ENCODE measurements at places on chromosomes 1 and 21.

- no peak for DNase-seq
Measured at GRCh38 chr1:30325999-30326398, 397.4 kb downstream of the MATN1 start.

DNA sequence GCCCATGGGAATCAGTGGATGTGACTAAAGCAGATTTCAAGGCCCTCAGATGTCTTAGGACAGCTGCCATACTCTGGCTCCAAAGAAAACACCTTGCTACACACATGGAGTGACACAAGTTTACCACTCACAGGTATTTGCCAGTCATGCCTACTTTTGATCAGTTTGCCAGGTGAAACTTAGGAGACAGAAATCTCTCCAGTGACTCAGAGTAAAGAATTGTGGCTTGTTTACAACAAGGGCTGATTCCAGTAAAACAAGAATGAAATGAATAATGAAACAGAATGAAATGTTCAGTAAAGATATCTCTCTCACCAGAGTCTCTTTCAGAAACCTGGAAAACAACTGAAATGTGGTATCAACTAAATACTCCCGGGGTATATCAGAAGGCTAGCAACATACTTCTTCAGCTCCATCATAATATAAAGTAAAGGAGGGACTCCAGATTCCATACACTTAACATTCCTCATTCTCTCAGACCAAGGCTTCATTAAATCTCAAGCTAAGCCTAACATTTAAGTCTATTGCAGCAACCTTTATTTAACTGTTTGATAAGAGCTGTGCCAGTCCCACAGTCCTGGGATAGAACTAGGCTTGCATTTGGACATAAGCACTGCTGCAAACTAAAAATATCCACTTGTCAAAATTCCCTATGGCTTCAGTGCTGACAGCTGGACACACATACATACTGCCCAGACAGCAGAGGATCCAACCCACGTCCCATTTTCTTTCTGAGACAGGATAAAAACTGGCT lies 143.3 kb downstream of the SIPA1L2 start:
- DNase-seq, result no peak

DNA sequence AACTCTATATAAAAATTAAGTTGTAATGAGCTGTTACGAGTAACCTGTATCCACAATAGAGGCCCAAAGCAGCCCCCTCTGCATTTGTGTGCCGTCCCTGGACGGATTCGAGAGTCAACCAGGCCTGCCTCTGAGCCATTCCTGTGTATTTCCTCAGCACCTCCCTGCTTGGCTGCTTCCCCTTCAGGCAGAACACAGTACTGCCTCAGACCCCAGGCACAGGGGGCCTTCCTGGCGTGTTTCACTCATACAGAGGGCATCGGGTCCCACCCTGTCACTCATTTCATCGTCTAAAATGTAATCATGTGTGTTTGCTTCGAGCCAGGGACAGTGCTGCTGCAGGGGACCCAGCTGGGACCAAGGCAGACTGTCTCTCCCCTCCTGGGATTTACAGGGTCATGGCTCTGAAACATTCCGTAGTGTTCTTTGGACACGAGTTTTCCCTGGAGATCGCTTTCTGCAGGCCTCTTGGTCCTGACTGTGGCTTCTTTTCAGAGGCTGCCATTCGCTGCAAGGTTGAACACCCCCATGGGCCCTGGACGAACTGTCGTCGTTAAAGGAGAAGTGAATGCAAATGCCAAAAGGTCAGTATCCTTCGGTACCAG lies 19.4 kb downstream of the LGALS8 start:
- no peak for DNase-seq

DNA sequence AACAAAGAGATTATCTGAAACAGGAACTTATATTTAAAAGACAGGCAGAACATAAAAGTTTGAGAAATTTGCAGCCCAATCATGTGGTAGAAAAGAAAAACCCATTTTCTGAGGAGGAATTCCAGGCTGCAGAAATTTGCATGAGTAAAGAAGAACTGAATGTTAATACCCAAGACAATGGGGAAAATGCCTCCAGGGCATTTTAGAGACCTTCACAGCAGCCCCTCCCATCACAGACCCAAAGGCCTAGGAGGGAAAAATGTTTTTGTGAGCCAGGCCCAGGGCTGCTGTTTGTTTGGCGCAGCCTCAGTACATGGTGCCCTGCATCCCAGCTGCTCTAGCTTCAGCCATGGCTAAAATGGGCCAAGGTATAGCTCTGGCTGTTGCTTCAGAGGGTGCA lies 554.3 kb upstream of the CHRM3 start:
- no peak for DNase-seq

GRCh38 chr1:54246116-54246721 lies 46.3 kb downstream of the MRPL37 start:
- no peak for DNase-seq

- no peak for DNase-seq
Measured at GRCh38 chr1:158992787-158993312, 16.9 kb upstream of the IFI16 start.

- DNase-seq, result no peak
Measured at GRCh38 chr1:78301141-78301540, 189.6 kb upstream of the PTGFR start.

- peak; percentile 9 for DNase-seq
Measured at GRCh38 chr21:33078907-33079582, 9.1 kb downstream of the OLIG1 start.

- DNase-seq, result no peak
Measured at GRCh38 chr1:197924516-197925123, 7.4 kb downstream of the LHX9 start.
